ENCODE measurements at places on chromosomes 16 and 17.

- DNase-seq = no peak
These were observed 24.8 kb downstream of the RAD51D start for GRCh38 chr17:35094902-35095301.

GRCh38 chr17:8923762-8924161, 41.7 kb downstream of the PIK3R5 start:
- DNase-seq = no peak

DNA sequence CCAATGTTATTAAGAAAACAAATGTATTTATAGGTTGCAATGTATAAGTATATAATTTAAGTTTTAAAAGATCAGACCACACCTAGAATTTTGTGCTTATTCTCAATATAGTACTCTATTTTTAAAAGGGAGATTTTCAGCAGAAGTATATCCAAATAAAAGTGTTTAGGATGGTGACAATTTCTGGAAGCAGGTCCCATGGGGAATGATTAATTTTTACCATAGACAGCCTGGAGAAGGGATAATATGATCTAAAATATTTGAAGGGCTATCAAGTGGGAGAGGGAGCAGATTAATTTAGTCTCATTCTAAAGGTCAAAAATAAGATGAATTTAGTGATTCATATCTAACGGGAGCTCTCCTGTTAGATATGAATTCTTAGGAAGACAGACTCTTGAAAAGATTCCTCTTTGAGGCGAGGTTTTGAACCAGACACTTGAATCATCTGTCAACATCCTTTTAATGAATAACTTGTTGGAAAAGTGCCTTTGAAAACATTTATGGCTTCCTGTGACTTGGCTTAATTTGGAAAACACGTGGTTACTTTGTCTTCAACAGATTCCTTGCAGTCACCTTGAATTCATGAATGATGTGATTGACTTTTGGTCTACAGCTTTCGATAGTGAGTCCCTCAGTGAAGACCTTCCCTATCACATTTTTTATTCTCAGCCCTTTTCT, 29.3 kb upstream of the SMIM36 start:
- DNase-seq = no peak

DNA sequence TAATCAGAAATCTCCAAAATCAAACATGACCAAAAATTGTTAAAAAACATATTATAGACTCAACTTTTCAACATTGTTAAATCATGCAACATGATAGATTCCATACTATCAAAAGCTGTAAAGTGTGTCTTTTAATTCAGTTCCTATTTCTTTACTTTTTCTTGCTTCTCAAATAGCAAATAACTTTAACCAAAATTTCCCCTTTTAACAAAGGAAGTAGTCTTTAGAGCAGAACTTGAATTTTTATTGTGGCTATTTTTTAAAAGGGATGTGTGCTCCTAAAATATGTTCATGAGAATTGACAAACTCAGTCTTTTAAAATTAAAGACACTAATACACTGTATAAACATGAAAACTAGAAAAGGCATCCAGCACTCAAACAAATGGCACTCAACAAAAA, 49.1 kb downstream of the SPAG9 start:
- DNase-seq = no peak

- DNase-seq = no peak
These were observed 14.7 kb downstream of the AIPL1 start for GRCh38 chr17:6420173-6420641.

DNA sequence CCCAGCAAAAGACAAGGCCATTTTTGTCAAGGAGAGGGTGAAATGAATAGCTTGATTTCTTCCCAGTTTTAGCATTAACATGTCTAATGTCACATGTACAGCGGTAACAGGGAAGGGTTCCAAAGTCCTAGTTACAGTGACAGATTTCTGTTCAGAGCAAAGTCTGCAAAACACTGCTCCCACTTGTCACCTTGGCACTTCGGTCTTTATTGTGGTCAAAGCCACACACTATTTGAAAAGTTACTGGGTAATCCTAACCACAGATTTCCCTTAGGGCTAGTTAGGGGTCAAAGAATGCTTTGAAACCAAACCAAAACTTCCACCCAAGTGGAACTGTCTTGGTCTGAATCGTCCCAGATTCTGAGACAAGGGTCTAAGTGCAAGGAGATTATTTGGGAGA, 455.6 kb downstream of the HS3ST3B1 start:
- no peak for DNase-seq

DNA sequence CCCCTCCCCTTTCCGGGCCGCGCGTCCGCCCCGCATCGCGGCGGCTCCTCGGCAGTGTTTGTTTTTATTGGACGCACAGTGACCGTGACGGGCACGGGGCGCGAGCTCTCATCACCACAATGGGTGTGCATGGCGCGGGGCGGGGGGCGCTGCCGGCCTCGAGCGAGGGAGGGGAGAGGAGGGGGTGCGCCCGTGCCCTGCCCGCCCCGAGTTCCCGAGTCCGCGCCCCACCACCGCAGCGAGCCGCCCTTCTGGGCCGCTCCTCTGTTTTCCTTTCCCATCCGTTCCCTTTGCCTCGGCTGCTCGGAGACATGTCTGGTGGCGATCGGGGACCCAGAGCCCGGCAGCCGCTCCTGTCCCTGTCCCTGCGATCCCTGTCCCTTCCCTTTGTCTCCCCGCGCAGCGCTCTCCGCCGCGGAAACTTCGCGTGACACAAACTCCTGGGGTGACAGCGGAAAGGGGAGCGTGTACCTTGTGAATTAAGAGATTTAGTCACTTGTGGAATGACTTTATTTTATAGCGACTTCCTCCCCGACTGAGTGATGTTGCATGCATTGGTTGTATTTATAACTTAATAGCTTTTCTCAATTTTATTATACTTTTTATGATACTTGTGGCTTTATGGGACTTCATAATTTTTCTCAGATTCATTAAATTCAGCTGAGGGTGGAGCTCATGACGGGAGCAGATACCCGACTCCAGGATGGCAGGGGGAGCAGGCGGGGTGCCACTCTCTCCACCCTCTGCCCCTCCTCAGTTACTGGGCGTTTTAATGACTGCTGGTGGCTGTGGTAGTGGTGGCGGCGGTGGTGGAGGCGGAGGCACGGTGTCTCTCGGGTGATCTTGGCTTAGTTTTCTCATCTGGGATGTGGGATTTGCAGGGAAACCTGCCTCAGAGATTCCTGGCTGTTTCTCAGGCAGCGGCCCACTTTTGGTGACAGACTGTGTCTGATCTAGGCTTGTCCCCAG, 40.8 kb downstream of the MRM1 start:
- DNase-seq = no peak
